ENCODE measurements at places on chromosomes 7 and 10. TPM values are rescaled to one million over a fixed set of nuclear protein-coding genes. Genes with fewer than 3 reads are reported as not detected.

DNA sequence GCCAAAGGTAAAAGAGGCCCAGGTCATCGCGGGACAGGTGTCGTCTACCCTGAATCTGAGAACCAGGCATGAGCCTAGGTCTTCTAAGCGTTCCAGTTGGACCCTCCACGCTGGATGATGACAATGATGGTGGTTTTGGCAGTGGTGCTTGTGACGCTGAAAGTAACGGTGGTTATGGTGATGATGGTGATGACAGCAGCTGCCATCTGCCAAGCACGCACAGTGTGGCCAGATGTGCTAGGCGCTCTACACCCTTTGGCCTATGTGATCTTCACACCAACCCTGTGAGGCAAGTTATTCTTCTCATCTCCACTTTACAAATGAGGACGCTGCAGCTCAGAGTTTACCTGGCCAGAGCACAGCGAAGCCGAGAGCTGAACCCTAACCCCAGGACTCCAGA, 93.9 kb downstream of the FAM53B start:
- no peak for ATAC-seq

GRCh38 chr7:17640730-17641377, 299.4 kb downstream of the SNX13 start:
- ATAC-seq: no peak

The TDRD1 gene
- total RNA-seq: 0.48 TPM

DNA sequence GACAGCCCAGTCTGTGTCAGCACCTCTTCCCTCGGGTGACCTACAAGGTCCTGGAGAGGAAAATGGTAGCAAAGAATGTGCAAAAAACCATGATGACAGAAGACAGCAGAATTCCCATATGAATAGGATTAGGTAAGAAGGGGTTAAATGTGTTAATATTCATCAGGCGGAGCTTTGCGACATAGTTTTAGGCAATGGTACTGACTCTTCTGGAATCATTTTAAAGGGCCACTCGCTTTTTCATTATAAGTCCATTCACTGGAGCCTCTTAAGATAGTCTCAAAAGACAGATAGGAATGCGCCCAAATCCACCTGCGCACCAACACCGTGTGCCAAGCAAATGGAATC, 38.2 kb downstream of the DLG5 start:
- ATAC-seq: no peak

GRCh38 chr10:119119400-119119799, 15.5 kb downstream of the DENND10 start:
- no peak for ATAC-seq

DNA sequence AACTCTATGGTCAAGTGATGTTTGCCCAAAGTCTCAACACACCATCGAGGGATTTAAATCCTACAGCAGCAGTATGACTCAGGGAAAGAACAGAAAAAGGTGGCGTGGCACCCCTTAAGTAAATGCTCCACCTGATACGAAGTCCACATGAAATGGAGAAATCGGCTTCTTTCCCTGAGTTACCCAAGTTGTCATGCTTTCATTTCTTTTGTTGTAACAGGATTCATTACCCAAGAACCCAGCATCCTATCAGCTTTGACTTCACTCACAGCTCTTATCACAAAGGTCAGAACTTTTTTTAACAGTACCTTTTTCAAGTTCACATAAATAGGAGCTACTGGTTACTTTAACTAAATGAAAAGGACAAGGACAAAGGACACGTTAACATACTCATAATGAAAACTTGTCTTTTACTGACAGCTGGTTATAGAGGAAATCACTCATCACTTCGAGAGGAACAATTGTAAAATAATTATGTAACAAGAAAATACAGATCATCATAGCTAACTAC, 219.8 kb upstream of the FRMD4A start:
- ATAC-seq: peak; percentile 37

DNA sequence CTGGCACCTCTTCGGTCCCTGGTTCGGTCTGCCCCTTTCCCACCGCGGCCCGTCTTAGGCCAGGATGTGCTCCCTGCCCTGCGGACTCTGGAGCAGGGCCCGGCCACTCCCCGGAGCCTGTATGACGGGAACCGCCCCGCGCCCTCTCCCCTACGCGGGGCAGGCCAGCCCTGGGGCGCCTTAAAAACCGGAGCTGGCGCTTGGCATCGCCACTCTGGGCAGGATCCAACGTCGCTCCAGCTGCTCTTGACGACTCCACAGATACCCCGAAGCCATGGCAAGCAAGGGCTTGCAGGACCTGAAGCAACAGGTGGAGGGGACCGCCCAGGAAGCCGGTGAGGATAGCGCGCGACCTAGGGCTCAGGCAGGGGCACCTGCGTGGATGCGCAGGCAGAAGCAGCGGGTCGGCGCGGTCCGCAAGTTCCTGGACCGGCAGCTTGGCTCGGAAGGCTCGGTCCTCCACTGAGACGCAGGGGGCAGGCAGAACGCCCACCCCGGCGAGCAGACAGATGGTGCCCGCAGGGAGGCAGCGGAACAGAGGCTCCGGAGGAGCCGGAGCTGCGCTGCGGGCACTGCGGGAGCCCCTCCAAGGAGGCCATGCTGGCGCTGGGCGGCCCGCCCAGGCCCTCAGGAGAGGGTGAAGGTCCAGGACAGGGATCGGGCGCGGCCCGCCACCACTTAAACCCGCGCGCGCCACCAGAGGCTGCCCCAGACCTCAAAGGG, at the start of gene ADIRF:
TSS of gene ADIRF (plus strand) at position 212 of the 723 bp plus-strand sequence. CDS start at position 275, 63 bp downstream.
- no peak for ATAC-seq

DNA sequence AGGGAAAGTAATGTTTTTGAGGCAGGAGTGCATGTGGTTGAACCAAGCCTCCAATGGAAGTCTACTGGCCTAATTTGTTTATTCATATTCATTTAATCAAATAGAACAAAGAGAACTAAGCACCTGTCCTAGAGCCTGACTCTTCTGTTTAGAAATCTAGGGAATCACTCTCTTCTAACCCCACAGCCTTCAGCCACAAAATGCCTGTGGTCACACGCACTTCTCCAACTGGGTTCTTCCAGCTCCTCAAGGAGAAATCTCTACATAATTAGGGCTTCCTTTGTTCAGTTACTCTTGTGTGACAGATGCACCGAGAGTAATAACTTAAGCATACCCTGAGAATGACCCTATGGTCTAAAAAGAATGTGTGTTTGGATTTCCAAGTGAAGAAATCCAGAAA, 133.7 kb upstream of the NAMPT start:
- ATAC-seq: no peak

The PON3 gene
- total RNA-seq: not detected

- ATAC-seq: no peak
These were observed 36.7 kb downstream of the PTPRN2 start for GRCh38 chr7:158550886-158551452.

The ATRNL1 gene
- 0.63 TPM for total RNA-seq

DNA sequence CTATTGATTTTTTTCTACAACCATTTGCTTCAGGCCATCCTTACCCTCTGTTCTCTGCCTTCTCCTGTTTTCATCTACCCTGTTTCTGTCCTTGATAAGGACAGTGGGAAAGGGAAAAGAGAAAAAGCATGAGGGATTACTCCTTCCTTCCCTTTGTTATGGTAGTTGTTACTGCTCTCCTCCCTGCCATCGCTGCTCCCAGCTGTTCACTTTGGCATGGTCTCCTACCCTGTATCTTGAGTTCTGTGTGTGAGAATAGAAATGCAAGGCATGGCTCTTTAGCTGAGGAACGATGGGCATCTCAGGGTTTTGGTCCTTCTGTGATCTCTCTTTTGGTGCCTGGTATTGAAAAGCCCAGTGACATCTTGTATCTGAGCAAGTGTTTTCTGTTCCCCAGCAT, 6.4 kb downstream of the CCSER2 start:
- no peak for ATAC-seq

- ATAC-seq: no peak
These were observed 3.4 kb downstream of the GNAT3 start for GRCh38 chr7:80508440-80508839.

The CCNJ gene
- total RNA-seq: 3.7 TPM

DNA sequence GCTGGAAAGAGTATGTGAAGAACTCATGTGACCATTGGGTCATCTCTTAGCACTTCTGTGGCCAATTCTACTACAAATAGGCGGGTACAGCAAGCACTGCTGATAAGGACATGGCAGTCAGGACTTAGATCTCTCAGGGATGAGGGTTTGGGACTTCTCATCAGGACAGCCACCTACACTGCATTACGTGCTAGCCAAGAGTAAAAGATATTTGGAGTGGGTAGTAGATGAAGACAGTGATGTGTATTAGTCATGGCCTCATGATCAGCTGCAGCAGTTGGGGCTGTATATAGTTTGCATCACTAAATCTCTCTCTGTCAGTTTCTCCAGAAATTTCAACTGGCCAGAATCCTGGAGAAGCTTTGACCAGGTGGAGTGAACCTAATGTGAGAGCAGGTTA, 9.2 kb downstream of the TAS2R60 start:
- no peak for ATAC-seq

DNA sequence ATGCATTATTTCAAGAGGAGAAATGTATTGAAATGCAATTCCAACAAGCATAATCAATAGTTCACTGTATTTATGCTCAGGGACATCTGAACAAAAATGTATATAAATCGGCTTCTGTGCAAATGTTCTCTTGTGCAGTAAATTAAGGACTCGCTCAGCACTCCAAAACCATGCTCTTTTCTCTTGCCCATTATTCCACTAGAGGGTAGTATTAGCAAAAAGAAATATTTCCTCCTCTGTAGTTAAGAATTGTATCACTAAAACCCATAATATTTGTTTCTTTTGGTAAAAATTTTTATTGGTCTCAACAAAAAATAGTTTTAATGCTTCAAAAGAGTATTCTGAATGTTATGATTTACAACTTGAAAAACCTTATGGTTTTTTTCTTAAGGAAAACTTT, 803.1 kb downstream of the PCDH15 start:
- ATAC-seq: no peak

- ATAC-seq: no peak
These were observed at the start of gene CUX1 for GRCh38 chr7:101817471-101818286. TSS of gene CUX1 (plus strand) at chr7:101817626. CDS start at chr7:101817640, 14 bp downstream.

The RARRES2 gene
- total RNA-seq: not detected

GRCh38 chr10:4013651-4014121, 228.7 kb upstream of the KLF6 start:
- peak; percentile 96 for ATAC-seq

GRCh38 chr7:124992851-124993562, 63.4 kb upstream of the POT1 start:
- ATAC-seq: no peak

DNA sequence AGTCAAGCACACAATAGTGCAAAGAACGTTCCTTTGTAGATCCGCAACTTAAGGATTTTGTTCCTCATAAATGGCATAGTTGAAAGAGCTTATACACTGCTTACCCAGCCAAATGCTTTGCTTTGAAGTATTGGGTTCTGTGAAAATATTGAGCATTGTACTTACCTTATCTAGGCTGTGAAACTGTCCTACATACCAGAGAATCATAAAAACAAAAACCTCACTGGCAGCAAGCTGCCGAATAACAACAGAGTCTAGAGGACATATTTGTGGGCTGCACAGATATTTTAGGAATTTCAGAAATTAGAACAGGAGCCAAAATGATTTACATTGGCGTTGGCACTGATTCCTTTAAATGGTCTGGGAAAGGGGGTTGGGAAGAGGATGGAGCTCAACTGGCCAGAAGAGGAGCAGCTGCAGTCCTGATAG, 174.8 kb downstream of the RTKN2 start:
- no peak for ATAC-seq

The CUBN gene
- 0.41 TPM for total RNA-seq

The CALHM3 gene
- total RNA-seq: not detected

DNA sequence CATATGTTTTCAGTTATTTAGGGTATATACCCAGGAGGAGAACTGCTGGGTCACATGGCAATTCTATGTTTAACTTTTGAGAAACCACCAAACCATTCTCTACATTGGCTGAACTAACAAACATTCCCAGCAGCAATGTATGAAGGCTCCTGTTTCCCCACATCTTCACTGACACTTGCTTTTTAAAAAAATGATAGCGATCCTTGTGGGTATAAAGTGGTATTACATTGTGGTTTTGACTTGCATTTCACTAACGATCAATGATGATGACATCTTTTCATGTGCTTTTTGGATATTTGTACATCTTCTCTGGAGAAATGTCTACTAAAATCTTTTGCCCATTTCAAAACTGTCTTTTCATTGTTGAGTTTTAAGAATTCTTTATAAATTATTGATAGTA, 51.2 kb upstream of the ANAPC16 start:
- no peak for ATAC-seq

DNA sequence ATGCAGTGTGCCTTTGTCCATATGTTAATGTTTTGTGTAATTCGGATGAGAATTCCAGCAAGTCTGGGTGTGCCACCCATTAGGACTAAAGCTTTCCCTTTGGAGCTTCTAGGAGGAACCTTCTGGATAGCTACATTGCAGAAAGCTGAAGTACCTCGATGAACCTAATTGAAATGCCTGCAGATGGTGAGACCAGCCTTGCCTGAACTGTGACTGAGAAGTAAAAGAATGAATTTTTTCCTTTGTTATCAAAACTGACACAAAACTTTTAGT, 31.1 kb upstream of the FBXW4 start:
- ATAC-seq: no peak

The SFRP5 gene
- total RNA-seq: not detected

All from activated T-helper 17 cell treated with anti-CD3 and anti-CD28 coated beads, Interleukin-2, amount 50 U/mL, for 72 hours (primary cell).